ENCODE measurements at places on chromosomes 1 and 21. TPM values are rescaled to one million over a fixed set of nuclear protein-coding genes. Genes with fewer than 3 reads are reported as not detected.
A peak's percentile ranks its signal among the peaks of the same experiment; 100 is the strongest.

DNA sequence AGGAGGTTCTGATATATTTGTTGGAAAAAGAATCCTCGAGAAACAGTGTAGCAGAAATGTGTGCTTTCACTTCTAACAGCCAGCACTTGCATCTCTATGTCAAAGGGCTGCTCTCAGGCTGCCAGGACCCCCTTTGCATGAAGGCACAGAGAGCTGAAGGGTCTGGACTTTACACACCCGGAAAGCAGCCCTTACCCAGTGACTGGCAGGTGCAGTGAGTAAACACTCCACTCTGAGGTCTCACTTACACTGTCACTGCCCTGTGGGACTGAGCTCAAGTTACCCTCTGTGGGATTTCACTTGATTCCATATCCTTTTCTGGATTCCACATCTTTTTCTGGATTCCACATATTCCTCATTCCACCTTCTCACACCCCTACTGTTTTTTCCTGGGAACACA, 40.8 kb upstream of the PPP2R5A start:
- DNase-seq = no peak

DNA sequence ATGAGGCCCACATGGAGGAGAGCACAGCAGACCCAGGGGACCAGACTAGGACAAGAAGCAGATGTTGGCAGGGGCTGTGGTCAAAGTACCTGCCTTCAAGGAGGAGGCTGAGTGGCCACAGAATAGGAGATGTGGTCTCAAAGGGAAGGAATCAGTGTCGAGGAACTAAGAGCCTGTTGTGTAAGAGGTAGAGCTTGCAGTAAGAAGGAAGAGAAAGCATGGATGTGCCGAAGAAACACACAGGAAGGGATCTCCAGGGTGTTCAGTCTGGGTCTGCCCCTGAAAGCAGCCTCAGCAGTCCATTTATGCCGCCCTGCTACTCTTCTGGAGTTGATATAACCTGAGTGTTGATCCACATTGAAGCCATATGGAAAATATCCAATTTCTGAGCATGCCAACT, 83.9 kb downstream of the NID1 start:
- DNase-seq = no peak

DNA sequence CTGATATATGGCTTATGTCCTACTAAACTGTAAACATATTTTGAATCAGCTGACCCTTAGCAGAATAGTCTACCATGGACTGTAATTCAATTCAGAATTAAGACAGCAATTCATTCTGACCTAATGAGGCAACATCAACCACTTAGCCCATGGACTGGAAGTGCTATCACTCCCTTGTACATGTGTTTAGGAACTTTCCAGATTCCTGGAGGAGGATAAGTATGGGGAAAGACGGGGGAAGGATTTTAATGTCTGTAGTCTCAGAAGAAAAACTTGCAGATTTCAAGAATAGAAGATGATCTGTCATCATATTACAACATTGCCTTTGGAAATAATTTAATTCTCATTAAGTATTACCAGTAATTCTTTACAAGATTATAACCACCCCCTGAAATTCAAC, 56.3 kb downstream of the PTGFR start:
- no peak for DNase-seq

GRCh38 chr1:36248250-36248894, 24.1 kb downstream of the THRAP3 start:
- DNase-seq = peak; percentile 74

GRCh38 chr1:118659646-118660045, 328.5 kb downstream of the TBX15 start:
- no peak for DNase-seq

DNA sequence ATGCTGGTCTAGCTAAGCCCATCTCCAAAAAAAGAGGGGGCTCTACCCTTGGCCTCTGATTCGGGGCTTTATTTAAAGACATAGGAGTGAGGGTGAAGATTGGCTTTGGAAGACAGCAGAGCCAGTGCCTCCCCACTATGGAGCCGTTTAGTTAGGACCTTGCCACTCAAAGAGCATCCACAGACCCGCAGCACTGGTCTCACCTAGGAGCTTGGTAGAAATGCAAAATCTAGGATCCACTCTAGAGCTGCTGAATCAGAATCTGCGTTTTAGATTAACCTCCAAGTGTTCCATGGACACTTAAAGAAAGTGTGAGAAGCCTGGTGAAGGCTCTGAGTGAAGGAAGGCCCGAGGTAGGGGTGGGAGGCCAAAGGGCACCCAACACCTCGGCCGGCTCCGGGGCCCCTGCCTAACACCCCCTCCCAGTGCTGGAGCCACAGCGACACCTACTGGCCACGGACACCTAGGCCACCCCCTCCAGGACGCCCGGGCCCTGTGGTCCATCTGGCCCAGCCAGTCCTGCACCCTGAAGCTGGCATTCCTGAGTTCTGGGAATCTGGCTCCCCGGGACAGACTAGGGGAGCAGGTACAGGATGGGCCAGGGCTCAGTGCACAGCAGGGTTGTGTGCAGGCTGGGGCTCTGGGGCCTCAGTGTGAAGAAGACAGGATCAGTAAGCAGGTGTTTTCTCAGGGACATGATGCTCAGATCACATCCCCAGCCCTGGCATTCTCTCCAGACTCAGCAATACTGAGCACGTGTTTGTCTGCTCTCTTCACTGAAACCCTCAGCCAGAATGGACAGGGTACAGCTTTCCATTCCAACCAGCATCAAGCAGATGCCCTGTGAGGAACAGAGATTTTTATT, 79.2 kb downstream of the TMEM53 start:
- peak; percentile 34 for DNase-seq

DNA sequence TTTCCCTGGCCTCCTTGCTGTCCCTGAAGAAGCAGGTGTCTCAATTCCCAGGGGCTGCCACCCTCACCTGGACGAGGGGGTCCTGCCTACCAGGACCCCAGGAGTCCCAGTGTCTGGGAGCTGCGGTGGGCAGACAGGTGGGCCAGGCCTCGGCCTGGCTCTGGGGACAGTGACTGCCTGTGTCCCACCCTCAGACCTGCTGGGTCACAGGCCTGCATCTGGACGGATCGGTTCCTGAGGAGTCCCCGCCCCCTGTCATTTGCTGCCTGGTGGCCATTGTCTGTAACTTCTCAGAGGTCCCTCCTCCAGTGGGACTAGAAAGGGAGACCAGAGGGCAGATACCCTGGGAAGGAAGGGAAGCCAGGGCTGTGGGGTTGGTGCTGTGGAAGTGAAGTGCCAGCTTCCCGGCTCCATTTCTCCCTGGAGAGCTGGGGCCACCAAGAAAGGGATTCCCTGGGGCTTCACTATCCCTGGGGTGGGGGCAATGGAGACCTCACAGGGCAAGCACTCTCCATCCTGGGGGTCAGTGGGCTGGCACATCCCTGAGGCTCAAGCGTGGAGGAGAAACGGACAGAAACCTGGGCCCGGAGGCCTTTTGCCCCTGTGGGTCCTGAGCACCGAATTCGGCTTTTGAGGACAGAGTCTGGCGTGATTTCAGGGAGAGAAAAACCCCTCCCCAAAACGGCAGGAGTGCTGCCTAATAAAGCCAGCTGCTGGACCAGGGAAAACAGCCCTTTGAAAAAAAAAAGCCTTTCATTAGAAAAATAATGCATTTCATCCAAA, 157.3 kb downstream of the PEX14 start:
- no peak for DNase-seq

GRCh38 chr1:186757851-186758250, 70.9 kb upstream of the PLA2G4A start:
- DNase-seq = no peak

- no peak for DNase-seq
These were observed 188.4 kb upstream of the DMRTA2 start for GRCh38 chr1:50611675-50612074.

GRCh38 chr1:39474810-39475209, 16.6 kb upstream of the BMP8A start:
- DNase-seq = no peak

Gene LCE1A
- total RNA-seq = not detected

Gene C1orf87
- total RNA-seq = not detected

Gene LRRIQ3
- 3.0 TPM for total RNA-seq

Gene NHLH1
- total RNA-seq = not detected

Gene NHLH2
- total RNA-seq = 0.07 TPM

Gene TBCE
- 49.8 TPM for total RNA-seq

Measured in A172 (cell line).